ENCODE measurements at places on chromosomes 16 and 17.

DNA sequence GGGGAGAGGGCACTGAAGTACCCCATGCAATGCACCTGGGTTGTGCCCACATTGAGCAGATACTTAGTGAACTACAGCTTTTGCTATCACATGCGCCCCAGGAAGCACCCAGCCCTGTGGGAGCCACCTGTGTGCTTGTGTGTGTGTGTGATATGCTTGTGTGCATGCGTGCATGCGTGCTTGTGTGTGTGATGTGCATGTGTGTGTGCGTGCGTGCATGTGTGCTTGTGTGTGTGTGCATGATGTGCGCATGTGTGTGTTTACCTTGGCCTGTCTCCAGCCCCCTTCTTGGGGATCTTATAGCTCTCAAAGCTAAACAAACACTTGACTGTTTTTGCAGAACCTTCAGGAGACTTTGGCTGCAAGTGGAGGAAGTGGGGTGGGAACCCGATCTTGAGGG, 841 bp downstream of the C16orf89 start:
- peak; percentile 15 for DNase-seq

GRCh38 chr16:27526180-27526579, 23.5 kb downstream of the GTF3C1 start:
- DNase-seq = peak; percentile 77

- peak; percentile 70 for DNase-seq
These were observed 93.9 kb downstream of the YPEL2 start for GRCh38 chr17:59425085-59425931.

GRCh38 chr17:48593840-48594537, 410 bp upstream of the HOXB5 start:
- peak; percentile 86 for DNase-seq

- DNase-seq = peak; percentile 72
These were observed 5.0 kb downstream of the IGFBP4 start for GRCh38 chr17:40448213-40448638.

DNA sequence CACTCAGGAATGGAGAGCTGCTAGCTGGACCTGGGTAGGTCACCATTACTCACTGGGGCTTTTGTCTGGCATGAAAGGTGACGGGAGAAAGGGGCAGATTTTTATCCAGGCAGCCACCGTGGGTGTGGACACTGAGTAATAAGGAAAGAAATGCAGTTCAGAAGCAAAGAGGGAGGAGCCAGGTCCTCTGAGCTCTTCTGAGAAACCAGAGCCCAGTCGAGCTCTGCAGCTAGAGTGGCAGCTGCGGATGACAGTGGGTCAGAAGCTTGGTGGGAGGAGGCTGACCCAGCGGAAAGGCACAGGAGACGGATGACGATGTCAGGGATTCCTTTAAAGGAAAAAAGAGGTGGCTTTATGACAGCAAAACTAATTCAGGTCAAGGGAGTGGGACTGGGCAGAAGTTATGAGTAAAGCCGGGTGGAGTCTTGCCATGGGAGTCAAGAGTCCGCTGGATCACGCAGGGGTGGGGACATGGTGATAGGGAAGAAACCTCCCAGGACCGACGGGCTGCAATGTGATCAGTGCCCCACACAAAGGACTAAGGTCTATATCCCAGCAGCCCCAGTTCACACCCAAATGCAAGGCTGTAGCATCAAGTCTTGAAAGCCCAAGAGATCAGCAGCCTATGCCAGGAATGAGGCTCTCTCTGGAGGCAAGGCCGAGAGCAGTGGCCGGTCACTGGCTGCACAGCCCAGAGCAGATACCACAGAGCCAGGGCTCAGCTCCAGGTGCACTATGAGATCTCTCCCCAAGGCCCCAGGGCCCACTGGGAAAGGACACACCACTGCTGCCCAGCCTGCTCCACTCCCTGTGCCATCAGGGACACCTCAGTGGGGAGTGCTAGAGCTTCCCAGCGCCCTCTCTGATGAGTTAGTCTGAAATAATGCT, 6.3 kb upstream of the MNT start:
- no peak for DNase-seq

GRCh38 chr17:46765453-46765852, 53.0 kb downstream of the WNT3 start:
- DNase-seq = no peak

DNA sequence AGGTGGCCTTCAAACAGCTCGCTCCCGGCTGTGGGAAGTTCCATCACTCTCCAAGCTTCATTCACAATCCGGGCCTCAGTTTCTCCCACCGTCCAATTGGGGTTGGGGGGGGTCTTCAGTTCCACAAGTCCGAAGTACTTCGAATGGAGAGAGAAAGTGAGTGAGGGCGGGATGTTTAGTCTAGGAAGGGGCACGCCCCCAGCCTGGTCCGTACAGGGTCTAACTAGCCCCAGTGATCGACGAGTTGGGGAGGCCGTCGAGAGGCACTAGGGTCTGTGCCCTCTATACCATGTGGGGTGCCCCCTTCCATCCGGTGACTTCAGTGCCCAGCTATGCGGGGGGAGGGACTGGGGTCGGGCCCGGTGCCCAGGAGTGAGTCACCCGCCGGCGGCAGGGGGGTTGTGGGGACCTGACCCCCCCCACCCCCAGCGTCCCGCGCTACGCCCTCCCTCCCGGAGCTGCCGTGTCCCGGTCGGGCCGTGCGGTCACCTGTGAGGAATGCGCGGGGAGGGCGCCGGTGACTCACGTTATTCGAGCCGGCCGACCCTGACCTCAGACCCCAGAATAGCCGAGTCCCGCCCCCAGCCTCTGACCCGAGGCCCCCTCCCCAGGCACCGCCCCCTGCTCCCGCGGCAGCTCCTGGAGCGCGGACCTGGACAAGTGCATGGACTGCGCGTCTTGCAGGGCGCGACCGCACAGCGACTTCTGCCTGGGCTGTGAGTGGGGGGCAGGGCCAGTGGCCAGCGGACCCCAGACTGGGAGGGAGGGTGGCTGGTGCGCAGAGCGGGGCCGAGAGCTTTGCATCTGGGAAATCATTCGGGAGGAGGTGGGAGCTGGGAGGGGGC, 658 bp downstream of the TNFRSF12A start:
- DNase-seq = peak; percentile 80

DNA sequence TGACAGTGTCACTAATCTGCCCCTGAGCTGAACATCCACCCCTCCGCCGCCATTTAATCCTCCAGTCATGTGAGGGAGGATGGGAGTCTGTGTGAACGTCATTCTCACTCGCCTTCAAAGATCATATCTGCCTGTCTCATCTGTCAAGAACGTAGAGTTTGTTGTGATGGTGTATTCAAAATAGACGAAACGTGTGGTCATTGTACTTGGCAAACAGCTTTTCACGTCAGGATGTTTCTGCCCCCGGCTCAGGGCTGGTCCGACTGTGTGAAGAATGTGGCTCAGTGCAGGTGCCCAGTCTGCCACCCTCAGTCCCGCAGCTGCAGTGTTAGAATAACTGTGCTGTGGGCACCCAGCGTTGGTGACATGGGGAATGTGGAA, 148.0 kb downstream of the KCNJ12 start:
- DNase-seq = no peak

- DNase-seq = no peak
These were observed 41.7 kb upstream of the NKD1 start for GRCh38 chr16:50506543-50506937.

DNA sequence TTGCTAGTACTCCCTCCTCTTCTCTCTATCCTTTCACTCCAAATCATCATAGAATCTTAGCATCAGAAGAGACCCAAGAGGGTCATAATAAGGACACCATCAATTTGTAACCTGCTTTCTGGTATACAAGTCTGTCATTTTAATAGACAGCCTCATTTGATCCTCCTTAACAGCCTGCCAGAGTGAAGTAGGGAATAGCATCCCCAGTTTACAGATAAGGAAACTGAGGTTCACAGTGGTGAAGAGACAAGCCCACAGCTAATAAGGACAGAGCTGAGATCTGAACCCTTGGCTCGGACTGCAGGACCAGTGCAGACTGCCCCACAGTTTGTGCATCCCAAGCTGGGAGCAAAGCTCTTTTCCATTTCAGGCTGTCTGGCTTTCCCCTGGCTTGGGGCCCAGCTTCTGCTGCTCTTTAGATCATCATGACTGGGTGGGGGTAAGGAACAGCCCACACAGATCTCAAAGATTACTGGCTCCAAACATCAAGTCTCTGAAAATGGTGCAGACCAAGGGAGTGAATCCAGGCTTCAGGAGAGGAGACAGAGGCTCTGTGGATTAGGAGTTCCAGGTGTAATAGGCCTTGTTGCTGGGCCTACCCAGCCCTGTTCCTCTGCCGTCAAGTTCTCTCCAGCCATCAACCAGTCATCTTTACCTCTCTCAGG, 10.3 kb upstream of the IGFBP4 start:
- no peak for DNase-seq

DNA sequence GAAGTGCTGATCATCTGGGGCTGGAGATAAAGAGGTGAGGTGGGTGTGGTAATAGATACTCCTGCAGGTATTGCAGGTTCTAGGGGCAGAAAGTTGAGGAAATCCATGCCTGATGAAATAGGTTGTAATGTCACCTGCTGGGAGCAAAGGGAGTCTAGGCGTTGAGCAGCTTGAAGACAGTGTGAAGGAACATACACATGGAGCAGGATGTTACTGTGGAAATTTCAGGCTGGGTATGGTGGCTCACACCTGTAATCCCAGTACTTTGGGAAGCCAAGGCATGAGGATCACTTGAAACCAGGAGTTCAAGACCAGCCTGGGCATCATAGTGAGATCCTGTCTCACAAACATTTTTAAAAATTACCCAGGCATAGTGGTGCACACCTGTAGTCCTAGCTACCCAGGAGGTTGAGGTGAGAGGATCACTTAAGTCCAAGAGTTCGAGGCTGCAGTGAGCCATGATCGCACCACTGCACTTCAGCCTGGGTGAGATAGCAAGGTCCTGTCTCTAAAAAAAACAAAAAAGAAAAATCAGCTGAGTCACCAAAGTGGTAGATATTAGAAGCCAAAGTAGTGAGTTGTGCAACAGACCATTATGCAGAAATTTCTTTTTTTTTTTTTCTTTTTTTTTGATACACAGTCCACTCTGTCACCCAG, 9.1 kb upstream of the CRYBA1 start:
- DNase-seq = no peak

DNA sequence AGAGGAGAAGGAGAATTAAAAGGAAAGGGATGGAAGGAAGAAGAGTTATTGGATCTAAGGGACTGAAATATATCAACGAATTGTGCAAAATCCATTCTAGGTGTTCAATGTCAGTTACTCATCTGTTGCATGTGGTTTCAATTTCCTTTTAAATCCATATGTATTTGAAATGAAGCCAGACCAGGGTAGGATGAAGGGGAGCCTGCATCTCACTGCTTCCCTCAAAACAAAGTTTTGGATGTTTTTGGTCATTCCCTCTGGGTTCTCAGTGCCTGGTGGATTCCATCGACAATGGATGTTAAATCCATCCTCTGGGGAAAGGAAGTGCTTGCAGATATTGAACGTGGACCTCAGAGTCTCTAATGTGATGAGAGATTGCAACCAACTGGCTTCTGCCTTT, 103.5 kb upstream of the XYLT1 start:
- DNase-seq = no peak

GRCh38 chr17:11803231-11803969, 193.9 kb downstream of the ZNF18 start:
- no peak for DNase-seq

DNA sequence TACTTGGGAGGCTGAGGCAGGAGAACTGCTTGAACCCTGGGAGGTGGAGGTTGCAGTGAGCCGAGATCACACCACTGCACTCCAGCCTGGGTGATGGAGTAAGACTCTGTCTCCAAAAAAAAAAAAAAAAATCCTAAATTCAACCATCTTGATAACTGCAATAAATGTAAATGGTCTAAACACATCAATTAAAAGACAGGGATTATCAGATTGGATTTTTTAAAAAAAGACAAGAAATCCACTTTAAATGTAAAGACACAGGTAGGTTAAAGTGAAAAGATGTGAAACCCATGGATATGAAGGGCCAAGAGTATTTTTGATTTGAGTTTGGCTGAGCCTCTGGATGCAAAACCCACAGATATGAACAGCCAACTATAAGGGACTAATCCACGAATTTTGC, 64.2 kb upstream of the ATP2A3 start:
- no peak for DNase-seq

- no peak for DNase-seq
These were observed 806 bp downstream of the MRM1 start for GRCh38 chr17:36602030-36602748.

DNA sequence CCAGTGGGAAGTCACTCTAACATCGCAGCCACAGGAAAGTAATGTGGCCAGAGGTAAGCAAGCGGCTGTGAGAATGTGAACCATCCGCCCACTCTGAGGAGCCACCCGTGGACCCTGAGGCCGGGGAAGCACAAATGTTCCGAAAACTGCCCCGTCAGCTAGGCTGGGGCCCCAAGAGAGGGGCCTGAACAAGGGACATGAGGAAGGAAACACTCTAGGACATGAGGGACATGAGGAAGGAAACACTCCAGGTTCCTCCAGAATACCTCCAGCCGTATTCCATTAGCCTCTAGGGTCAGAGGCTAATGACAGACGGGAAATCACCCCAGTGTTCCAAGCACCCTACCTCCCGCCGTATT, 317 bp downstream of the TEFM start:
- DNase-seq = peak; percentile 41

DNA sequence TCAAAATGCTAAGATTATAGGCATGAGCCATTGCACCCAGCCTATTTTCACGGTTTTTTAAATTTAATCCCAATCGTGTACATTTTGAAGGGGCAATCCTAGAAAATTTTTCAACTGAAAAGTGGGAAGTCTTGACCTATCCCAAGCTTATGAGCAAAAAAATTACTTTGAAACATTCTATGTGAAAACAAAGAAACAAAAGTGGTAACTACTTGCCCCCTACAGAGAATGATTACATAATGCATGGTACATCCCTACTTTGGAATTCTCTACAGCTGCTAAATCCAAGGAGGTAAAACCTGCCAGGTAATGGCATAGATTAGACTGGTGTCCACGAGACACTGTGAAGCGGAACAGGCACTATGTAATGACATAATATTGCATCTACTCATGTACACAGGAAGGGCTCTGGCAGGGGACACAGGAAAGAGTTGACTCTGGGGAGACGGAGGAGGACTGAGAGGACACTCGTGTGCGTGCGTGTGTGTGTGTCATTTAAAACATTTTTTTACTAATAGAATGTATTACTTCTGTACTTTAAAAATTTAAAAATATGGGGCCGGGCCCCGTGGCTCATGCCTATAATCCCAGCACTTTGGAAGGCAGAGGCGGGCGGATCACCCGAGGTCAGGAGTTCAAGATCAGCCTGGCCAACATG, 15.7 kb downstream of the ASGR2 start:
- DNase-seq = peak; percentile 29

All from Right ventricle myocardium superior (tissue), 1 donor.